ENCODE measurements at places on chromosomes 2 and 18.

- no peak for DNase-seq
Measured at GRCh38 chr2:10435820-10436204, 12.3 kb downstream of the ODC1 start.

- DNase-seq, result no peak
Measured at GRCh38 chr18:70166668-70167067, 38.8 kb downstream of the RTTN start.

- peak; percentile 85 for DNase-seq
Measured at GRCh38 chr2:171893824-171894611, at the start of gene SLC25A12. SLC25A12 (minus strand) TSS chr2:171894244; CDS start chr2:171894214, 30 bp downstream.

- peak; percentile 70 for DNase-seq
Measured at GRCh38 chr2:47771211-47771610, 11.7 kb upstream of the MSH6 start.

DNA sequence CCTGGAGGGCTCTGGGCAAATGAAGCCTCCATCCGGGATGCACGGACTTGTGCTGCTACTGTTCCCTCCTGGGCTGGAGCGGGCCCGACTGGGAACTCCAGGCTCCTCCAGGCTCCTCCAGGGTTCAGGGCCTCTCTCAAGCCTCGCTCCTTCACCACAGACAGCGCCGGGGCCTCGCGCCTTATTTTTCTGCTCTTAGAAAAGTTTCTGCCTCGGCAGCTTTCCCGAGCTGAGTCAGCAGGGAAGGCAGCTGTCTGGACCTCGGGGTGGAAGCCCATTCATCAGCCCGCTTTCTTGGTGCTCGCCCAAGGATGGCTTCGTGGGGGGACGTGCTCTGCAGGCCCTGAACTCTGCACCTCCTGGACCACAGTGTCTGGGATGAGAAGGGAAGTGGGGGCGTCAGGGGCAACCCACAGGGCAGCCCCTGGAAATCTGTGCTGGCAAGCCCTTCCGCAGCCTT lies 12.9 kb upstream of the TEX51 start:
- no peak for DNase-seq

DNA sequence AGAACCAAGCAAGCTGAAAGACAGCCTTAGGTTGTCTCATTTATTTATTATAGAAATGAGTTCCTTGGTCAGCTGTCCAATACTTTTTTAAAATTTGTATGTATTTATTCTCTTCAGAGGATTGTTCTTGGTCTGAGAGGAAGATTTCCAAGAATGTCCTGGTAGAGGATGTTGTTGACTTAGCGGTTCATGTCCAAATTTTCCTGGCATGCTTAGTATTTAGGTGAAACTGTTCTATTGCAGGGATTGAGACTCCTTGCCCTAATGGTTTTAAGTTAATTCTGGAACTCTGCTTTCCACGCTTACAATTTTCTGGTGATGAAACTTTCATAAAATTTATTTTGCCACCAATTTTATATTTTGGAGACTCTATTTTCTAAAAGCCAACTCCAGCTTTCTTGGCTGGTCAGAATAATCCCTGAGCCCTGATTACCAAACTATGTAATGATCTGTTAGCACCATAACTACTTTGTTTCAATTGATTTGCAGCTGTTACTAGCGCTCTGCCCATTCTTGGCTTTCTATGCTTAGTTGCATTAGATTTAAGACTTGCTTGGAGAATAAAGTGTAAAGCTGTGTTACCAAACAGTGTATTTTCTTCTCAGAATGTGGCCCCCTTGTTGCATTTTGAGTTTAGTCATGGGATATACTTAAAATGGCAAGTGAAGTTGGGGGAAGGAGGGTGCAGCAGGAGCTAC lies 1868.8 kb upstream of the CELF4 start:
- no peak for DNase-seq

DNA sequence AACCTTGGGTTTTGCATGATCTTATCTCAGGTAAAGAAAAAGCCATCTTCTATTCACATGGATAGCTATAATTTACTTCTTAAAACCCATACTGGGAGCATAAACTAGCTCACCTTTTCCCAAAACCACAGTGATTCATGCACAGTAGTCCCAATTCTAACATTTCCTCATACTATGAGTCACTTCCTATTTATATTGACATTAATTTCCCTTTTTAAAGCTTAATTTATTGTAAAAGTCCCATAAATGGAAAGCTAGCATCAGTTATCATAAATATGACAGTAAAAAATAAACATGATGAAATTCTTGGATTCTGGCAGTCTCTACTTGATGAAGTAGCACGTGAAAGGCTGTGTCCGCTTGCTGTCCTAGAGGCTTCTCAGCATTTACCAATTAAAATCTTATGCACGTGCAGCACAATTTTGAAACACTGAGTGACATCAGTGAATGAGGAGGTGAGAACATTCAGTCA lies 180.1 kb downstream of the CDH2 start:
- DNase-seq, result peak; percentile 67

- no peak for DNase-seq
Measured at GRCh38 chr2:189500456-189501160, 59.3 kb downstream of the WDR75 start.

DNA sequence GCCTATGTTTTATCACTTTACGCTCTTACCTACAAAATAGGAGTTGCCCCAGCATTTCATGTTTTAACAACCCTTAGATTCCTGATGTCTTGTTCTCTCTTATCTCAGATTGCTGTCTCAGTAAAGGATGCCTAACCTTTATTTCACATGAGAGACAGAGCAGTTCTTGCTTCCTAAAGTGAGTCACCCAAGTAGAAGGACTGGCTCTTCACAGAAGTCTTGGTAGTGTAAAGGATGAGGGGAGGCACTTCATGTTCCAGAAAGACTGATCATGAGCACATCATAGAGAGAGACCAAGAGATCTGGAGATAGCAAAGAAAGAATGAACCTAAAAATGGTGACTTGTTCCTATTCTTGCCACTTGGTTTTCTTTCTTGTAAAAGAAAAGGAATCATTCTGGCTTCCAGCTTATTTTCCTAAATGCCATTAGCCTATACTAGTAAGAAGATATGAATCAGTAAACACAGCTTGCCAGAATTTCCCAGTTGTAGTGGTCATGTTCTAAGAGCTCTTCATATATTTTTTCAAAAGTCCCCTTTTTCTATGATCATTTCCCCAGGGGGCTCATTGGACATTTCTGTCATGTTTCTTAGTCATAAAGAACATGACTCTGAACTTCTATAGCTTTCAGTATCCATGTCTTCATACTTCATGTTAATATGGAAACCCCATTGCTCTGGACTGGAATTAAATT lies 54.9 kb downstream of the MAPRE2 start:
- DNase-seq, result no peak

DNA sequence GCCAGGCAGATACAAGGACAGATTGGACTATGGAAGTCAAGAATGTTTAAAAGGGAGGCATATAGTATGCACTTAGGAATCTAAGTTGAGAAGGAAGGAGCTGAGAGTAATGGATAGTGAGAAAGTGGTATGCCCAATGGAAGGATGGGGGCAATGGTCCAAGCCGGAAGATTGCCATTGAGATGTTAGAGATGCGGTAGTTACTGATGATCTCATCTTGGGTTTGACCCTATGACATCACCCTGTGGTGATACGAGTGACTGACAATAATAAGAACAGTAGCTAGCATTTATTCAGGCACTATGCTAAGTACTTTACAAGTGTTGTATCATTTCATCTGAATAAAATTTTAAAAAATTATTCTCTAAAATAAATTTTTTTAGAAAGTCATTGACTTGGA lies 38.5 kb upstream of the ACMSD start:
- no peak for DNase-seq

DNA sequence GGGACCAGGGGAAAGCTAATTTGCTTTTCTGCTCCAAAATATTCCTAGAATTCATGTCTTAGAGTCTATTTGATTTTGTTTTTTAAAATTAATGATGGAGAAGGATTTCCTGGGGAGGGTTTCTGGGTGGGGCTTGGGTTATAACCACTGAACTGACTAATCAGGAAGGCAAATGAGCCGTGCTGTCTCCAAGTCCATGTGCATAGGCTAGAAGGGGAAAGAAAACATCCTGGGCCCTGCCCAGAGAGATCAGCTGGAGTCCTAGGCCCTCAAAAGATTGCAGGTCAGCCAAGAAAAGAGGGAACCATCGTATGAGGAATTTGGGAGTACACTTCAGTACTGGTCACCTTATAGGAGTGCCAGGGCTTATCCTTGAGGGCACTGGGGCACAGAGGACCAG lies 480.2 kb upstream of the CELF4 start:
- DNase-seq, result no peak

GRCh38 chr2:156908825-156909224 lies 348.7 kb upstream of the GALNT5 start:
- DNase-seq, result peak; percentile 59

GRCh38 chr2:79717364-79718007 lies 204.6 kb downstream of the CTNNA2 start:
- DNase-seq, result peak; percentile 39

- no peak for DNase-seq
Measured at GRCh38 chr2:118604811-118605210, 242.6 kb downstream of the EN1 start.

DNA sequence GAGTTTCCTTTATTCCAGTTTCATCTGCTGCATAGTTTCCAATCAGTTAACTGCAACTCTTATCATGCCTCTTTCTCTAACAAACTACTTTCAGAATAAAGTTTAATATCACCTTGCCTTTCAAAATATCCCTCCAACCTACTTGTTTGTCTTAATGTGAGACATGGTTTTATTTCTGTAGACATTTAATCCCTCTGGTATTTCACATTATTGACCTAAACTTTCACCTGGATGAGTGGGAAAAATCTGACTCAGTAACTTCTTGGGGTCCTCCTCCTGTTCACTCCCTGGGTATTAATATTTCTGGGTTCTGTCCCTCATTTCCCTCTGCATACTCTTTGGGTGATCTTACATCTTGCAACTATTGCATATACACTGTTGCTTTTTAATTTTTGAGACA lies 27.9 kb downstream of the MSH6 start:
- DNase-seq, result no peak

DNA sequence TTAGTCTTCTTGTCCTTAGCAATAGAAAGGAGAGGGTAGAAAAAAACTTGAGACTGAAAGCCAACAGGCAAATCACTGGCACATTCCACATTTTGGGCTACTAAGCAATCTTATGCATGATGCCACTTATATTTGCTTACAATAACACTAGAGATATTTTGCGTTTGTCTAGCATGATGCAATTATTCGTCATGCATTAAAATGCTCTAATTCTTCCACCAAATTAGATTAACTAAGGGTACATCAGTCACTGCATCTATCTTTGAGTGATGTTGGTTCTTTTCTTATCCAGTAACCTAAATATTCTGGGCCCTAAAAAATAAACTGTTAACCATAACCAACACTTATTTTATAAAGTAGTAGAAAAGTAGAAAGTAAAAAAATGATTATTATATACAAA lies 1311.7 kb upstream of the CDH2 start:
- DNase-seq, result no peak

DNA sequence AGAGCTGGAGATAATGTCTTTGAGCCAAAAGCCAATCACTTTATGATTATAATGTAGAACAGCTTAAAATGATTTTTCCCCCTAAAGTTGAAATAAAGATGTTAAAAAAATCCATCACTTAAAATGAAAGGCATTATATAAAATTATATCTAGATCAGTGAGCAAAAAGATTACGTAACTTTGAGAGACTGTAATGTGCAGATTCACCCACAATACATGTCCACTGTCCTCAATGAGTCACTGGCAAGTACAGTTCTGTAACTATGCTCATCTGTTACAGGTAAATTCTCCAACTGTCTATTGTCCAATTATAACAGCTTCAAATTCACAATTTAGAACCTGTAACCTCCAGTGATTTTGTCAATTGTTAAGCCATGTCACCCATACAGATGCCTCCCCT lies 19.0 kb downstream of the FAM161A start:
- peak; percentile 21 for DNase-seq

DNA sequence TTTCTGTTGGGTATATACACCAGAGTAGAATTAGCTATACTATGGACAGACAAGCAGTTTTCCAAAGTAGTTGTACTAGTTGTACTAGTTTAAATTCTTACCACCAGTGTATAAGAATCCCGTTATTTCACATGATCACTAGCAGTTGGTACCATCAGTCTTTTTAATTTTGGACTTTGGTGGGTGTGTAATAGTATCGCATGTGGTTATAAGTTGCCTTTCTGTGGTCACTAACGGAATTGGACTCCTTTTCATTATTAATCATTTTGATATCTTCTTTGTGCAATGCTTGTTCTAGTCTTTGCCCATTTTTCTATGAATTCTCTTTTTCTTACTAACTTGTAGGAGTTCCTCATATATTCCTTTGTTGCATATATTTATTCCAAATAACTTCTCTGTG lies 89.8 kb downstream of the ASXL2 start:
- DNase-seq, result no peak

GRCh38 chr2:25343187-25343825 lies 1.6 kb upstream of the DNMT3A start:
- no peak for DNase-seq

GRCh38 chr18:12282442-12283039 lies 25.5 kb upstream of the TUBB6 start:
- peak; percentile 37 for DNase-seq

GRCh38 chr2:96687711-96688640 lies 45.4 kb downstream of the FER1L5 start:
- DNase-seq, result no peak

DNA sequence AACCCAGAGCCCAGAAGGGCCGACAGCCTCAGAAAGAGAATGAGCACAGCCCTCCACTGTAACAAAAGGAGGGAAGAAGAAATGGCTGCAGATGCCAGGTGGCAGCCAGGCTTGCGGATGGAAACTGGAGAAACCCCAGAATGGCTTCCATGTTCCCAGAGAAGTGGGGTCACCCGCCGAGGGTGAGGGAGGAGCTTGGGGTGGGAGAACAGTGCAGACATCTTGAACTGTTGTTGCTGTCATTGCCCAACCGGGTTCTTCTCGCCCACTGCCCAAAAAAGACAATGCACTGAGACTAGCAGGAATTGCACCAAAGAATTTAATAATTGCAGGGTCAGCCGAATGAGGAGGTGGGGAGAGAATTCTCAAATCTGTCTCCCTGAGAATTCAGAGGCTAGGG lies 223.2 kb upstream of the RAB6C start:
- no peak for DNase-seq

- no peak for DNase-seq
Measured at GRCh38 chr2:111149882-111150455, 29.3 kb downstream of the BCL2L11 start.

DNA sequence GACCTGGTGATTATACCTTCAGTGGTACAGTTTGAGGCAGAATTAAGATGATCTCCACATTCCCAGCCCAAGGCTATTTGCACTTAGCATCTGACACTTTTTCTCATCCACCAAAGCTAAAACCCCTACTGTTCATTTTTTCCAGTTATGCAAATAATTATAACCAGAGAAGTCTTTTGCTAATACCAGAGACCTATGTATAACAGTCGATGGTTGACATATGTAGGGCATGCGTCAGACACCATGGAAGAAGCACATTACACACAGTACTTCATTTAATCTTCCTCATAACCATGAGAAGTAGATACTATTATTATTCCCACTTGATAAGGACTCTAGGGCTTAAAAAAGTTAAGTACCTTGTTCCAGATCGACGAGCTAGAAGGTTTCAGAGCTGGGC lies 36.5 kb downstream of the AP1S3 start:
- DNase-seq, result no peak

DNA sequence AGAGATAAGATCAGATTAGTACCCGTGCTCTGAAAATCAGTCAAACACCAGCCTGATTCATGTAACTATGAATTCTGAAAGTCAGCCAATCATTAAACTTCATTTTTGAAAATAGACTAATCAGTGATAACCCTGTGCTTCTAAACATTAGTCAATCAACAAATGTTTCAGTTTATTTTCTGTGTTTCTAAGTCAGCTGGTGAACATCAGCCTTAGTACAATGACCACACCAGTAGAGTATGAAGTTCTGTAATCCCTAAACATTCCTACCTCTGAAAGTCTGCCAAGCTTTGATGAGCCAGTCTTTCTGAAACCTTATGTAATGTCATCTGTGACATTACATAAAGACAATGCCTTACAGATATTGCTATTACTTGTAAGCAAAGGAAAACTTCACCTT lies 807.4 kb upstream of the CRIM1 start:
- DNase-seq, result peak; percentile 19

Data from MCF 10A (cell line).